Stimulated activated naive CD4-positive, alpha-beta T cell (primary cell): ENCODE measurements at places on chromosomes 12 and 14.
A peak's percentile ranks its signal among the peaks of the same experiment; 100 is the strongest.

- no peak for DNase-seq
These were observed 101.2 kb upstream of the EGLN3 start for GRCh38 chr14:34051966-34052657.

DNA sequence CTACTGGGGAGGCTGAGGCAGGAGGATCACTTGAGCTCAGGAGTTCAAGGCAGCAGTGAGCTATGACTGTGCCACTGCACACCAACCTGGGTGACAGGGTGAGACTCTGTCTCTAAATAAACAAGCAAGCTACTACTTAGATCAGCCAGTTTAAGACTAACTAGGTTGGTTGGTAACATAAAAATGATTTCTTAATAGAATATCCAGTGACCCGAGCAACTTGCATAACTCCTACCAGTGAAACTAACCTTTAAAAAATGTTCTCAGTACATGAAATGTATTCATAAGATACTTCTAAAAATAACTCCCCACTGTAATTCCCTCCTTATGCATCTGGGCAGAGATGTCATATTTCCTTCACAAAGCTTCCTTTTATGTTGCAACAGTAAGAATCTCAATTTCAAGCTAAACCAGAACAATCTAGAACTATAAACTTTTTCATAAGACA is 15.9 kb downstream of the TAOK3 start:
- DNase-seq, result no peak

GRCh38 chr12:118625050-118625675 is 248.8 kb downstream of the SUDS3 start:
- DNase-seq, result no peak

GRCh38 chr14:33030386-33030785 is 91.7 kb downstream of the NPAS3 start:
- no peak for DNase-seq

DNA sequence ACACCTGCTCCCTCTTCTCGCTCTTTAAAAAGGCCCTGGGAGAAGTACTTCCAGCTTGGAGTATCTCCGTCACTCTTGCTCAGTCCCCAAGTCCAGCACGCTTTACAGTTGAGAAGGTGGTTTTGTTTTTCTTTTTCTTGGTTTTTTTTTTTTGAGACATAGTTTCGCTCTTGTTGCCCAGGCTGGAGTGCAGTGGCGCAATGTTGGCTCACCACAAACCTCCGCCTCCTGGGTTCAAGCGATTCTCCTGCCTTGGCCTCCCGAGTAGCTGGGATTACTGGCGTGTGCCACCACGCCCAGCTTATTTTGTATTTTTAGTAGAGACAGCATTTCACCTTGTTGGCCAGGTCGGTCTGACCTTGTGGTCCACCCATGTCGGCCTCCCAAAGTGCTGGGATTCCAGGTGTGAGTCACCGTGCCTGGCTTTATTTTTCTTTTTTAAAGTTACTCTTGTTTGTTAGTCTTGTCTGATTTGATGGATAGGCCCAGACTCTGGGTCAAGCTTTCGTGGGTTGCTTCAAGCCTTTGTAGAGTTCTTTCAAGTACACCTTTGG is 1.9 kb downstream of the TDRD9 start:
- no peak for DNase-seq

DNA sequence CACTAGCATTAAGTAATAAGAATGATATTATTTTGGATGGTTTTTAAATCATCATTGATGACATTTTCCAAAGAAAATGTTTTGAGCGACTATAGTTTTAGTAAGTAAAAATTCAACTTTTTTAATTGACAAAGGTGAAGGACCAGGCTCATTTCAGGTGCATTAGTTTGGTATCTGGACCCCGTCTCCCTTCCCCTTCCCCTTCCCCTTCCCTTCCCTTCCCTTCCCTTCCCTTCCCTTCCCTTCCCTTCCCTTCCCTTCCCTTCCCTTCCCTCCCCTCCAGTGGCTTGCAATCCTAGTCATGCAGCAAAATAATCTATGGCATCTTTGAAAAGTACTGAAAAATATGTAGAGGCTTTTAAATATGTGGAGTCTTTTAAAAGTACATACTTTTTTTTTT is 13.0 kb upstream of the SSPN start:
- no peak for DNase-seq

GRCh38 chr14:79836577-79836976 is 374.7 kb downstream of the DIO2 start:
- DNase-seq, result no peak

- DNase-seq, result no peak
These were observed 108.1 kb upstream of the G2E3 start for GRCh38 chr14:30450631-30451545.

DNA sequence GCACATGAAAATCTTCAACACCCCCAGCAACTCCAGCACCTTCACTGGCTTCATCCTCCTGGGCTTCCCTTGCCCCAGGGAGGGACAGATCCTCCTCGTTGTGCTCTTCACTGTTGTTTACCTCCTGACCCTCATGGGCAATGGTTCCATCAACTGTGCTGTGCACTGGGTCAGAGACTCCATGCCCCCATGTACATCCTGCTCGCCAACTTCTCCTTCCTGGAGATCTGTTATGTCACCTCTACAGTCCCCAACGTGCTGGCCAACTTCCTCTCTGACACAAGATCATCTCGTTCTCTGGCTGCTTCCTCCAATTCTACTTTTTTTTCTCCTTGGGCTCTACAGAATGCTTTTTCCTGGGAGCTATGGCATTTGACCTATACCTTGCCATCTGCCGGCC is 11.5 kb upstream of the OR11G2 start:
- DNase-seq, result no peak

DNA sequence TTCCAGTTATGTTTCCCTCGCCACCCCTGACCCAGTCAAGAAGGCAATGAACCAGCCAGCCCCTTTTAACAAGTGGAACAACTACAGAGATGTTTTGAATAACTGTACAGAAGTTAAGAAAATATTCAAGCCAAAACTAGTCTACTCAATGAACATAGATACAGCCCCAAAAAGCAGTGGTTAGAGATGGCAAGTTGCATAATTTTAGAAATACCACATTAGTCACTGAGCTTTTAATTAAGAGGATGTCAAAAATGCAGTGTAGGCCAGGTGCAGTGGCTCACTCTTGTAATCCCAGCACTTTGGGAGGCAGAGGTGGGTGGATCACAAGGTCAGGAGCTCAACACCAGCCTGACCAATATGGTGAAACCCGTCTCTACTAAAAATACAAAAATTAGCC is 27.2 kb downstream of the PROX2 start:
- no peak for DNase-seq

GRCh38 chr14:95123891-95124579 is 33.3 kb downstream of the DICER1 start:
- DNase-seq, result no peak

DNA sequence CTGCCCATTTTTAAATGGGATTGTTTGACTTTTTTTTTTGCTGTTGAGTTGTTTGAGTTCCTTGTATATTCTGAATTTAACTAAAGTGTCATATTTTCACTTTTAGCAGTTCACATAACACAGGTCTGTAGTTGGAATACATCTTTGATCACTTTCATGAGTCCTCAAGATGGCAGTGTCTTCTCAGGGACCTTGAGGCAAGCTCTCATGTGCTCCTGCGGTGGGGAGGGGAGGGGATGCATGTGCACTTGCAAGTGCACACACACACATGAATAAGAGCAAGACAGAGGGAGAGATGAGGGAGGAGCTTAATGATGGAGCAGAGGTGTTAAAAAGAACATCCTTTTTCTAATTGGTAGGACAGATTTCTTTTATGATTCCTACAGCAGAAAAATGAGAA is 291.4 kb upstream of the OR4E1 start:
- DNase-seq, result peak; percentile 61

DNA sequence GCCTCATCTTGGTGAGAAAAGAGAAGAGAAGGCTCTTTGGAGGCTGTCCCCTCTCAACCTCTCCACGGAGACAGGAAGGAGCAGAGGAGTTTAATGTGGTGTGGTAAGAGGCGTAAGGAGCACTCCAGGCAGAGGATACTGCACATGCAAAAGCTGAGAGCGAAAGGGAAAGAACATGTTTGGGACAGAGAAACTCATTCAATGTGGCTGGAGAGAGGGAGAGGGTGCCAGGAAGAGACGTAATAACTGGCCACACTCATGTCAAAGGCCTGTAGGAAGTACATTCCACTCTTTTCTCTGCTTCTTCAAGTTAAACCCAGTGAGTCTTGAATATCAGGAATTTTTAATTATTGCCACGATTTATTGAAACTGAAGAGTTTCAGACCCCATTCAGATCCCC is 12.0 kb downstream of the VDR start:
- no peak for DNase-seq

GRCh38 chr12:45166056-45166455 is 49.8 kb upstream of the ANO6 start:
- no peak for DNase-seq

- DNase-seq, result no peak
These were observed 310.3 kb downstream of the DPF3 start for GRCh38 chr14:72583316-72584272.

DNA sequence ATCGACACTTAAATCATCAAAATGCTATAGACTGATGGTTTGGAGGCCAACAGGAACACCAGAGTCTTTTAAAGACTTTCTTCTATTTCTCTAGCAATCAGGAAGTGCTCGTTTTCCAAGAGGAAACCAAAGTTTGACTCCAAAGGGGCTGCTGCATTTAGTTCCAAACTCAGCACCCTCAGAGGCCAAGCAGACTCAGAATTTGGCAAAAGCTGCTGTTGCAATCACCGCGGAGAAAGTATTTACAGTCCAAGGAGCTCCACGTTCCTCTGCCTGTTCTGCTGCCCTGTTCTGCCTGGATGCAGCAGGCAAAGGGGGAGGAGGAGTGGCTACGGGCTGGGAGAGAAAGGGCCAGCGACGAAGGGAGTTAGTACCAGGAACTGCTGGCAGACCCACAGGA is 325.1 kb downstream of the BCL11B start:
- DNase-seq, result no peak
